T-helper 17 cell (primary cell): ENCODE measurements at places on chromosomes 5 and 9. TPM values are rescaled to one million over a fixed set of nuclear protein-coding genes. Genes with fewer than 3 reads are reported as not detected.

The IL31RA gene
- total RNA-seq = not detected

The NOTCH1 gene
- 37.5 TPM for total RNA-seq

The DIPK1B gene
- total RNA-seq = 3.2 TPM

The FOXE1 gene
- 0.08 TPM for total RNA-seq

The ADAMTSL1 gene
- total RNA-seq = not detected
